ENCODE measurements at places on chromosomes 12 and 14.
A peak's percentile ranks its signal among the peaks of the same experiment; 100 is the strongest.

GRCh38 chr12:40552868-40553267 lies 139.4 kb upstream of the CNTN1 start:
- no peak for DNase-seq

DNA sequence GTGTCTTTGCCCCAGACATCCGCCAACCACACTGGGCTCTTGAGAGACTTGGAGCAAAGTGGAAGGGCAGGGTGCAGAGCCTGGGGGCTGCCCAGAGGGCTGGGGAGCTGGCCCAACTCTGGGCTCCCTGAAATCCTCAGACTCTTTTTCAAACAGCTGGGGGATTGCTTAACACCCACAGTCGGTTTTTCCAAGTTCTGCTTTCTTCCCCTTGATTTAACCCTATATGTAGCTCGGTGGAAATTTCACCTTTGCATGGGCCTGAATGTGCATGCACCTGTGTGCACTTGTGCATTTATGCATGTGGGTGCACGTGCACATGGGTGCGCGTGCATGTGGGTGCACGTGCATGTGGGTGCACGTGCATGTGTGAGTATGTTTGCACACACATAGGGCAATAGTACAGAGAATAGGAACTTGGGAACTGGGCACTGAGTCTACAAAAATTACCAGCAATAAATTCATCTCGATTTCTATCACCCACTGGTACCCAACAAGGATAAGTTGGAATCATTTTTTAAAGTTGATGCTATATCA lies 52.3 kb upstream of the RFLNA start:
- DNase-seq: no peak

- no peak for DNase-seq
Measured at GRCh38 chr14:98477935-98478334, 794.1 kb downstream of the BCL11B start.

GRCh38 chr14:92240658-92241057 lies 82.3 kb upstream of the SLC24A4 start:
- DNase-seq: no peak

GRCh38 chr12:128792398-128792797 lies 31.4 kb downstream of the SLC15A4 start:
- DNase-seq: no peak

DNA sequence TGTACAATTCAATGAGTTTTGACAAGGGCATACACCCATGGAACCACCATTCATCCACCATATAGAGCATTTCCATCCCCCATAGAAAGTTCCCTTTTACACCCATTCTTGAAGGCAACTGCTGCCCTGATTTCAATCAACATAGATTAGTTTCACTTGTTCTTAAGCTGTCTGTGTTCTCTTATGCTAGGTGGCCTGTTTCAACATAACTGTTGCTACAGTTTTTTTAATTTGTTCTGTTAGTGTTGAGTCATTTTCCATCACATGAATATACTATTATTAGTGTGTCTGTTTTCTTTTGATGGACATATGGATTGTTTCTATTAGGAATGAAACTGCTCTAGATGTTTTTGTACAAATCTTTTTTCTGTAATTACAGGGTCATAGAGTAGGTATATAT lies 123.4 kb downstream of the PTPRQ start:
- no peak for DNase-seq

GRCh38 chr12:93201990-93202389 lies 175.7 kb upstream of the NUDT4 start:
- no peak for DNase-seq

- no peak for DNase-seq
Measured at GRCh38 chr12:20376984-20377383, 8.6 kb downstream of the PDE3A start.

DNA sequence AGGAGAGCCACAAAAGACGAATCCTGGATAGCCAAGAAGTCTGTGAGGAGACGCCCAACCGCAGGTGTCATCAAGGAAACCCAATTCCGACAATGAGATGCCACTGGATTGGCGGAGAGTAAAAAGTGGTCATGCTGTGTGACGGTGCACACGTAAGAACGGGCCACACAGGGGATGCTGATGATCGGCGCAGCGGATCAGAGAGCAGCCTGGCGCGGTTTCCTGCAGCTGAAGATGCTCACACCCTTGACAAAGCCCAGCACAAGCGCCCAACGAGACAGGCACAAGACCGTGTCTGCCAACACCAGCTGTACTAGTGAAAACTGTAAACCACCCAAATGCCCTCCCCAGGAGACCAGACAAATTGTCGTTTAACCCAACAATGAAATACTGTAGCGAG lies 55.8 kb downstream of the CCDC85C start:
- no peak for DNase-seq

DNA sequence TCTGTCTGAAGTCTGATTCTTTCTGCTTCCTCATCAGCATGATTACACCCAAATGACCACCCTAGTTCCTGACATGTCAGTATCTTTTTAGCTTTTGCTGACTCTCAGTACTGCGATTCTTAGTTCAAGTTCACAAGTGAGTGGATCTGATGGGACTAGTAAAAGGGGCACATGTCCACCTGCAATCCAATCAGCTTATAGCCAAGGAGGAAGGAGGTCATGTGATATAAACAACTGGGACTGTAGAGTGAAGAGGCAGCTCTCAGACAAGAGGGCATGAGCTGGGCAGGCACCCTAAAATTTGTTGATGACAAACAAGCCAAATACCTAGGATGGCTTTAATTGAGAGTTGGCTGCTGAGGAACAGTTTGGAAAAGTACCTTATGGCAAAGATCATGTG lies 68.1 kb upstream of the OTOGL start:
- DNase-seq: no peak

DNA sequence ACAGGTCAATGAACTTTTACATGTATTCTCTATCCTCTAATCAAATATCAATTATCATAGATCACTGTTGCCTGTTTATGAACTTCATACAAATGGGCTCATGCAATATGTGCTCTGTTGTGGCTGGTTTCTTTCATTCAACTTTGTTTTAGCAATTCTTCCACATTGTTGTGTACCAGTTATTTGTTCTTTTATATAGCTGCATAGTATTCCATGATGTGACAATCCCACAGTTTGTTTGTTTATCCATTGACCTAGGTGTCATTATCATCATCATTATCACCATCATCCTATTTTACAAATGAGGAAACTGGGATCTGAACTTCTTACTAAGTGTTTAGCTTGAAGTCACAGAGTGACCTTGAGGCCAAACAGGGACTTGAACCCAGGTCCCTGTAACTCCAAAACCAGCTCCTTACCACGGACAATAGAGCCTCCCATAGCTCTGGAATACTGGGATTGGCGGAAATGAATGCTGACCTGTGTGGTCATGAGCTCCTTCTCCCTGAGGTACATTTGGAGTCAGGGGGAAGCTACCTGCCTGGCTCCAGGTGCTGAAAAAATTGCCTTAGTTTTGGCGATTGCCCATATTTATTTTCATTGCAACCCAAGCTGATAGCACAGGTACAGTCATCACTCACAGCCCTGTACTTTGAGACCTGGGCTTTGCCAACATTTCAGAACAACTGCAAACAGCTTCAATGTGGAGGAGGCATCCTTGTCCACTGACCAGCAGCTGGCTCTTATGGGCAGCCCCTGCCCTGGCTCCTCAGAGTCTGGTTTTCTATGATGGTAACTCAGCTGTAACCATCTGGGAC lies 9.2 kb downstream of the ZFP36L1 start:
- no peak for DNase-seq

DNA sequence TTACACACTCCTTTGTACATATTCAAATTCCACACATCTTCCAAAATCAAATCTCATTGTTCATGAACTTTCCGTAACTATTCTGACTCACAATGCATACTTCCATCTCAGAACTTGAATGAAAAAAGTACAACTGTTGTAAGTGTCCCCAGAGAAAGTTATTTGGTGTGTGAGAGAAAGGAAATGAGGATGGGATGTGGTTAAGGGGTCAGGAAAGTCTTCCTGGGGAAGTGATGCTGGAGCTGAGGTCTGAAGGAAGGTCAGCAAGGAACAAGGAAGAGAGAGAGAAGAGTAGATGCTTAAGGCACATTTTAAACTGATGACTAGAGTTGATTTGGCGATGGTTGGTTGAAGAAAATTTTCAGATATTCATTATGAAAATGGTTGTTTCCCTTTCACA lies 340.0 kb upstream of the STXBP6 start:
- DNase-seq: no peak

- DNase-seq: no peak
Measured at GRCh38 chr14:71248194-71248593, 340.9 kb downstream of the PCNX1 start.

- no peak for DNase-seq
Measured at GRCh38 chr12:6688543-6688998, 604 bp downstream of the ZNF384 start.

GRCh38 chr12:100661300-100661951 lies 87.9 kb downstream of the GAS2L3 start:
- DNase-seq: no peak

DNA sequence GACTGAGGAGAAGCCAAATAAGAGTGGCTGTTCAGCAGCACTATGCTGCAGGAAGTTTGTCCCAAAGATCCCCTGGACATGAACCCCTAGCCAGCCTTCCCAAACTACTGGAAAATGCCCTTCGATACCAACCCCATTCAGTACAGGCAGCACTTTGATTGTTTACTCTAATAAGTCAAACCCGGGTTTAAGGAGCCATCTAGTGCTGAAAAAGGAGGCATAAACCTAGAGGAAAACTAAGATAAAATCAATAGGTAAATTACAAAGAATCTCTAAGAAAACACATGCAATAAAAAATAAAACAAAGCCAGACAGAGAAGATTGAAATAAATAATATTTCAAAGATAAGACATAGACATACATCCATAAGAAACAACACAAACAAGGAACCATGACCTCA lies 771.6 kb downstream of the RPS29 start:
- no peak for DNase-seq

- peak; percentile 48 for DNase-seq
Measured at GRCh38 chr12:84502907-84503787, 409.5 kb downstream of the SLC6A15 start.

DNA sequence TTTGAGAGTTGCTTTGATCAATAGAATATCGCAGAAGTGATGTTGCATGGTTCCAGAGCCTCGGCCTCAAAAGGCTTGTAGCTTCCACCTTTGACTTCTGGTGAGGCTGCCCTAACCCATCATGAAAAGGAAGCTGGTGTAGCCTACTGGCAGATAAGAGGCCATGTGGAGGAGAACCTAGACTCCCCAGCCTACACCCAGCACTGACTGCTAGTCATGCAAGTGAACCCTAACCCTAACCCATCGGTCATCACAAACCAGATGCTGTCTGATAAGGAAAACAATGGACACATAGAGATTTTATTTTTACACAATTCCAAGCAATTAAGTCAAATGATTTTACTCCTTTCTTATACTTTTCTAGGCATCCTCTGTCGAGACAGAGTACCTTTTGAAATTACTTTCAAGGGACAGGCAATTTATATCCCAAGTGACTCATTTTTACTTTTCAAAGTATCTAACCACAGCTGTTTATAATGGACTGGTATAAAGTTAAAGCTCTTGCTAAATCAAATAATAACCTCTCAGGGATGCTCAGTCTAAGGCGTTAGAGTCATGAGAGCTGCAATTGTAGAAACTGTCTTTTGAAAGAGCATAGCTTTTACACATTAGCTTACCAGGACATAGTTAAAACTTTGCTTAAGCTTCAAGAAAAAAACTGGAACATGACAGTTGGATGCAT lies 17.6 kb downstream of the PTPRB start:
- no peak for DNase-seq

- DNase-seq: peak; percentile 44
Measured at GRCh38 chr12:56634837-56635791, 5.0 kb upstream of the BAZ2A start.

- DNase-seq: no peak
Measured at GRCh38 chr14:24597403-24597802, 12.1 kb downstream of the GZMH start.

GRCh38 chr14:21308479-21309237 lies 28.8 kb downstream of the RPGRIP1 start:
- peak; percentile 67 for DNase-seq

Data from progenitor cell of endocrine pancreas (in vitro differentiated cells).